ENCODE measurements at places on chromosomes 5 and 9. TPM values are rescaled to one million over a fixed set of nuclear protein-coding genes. Genes with fewer than 3 reads are reported as not detected.

DNA sequence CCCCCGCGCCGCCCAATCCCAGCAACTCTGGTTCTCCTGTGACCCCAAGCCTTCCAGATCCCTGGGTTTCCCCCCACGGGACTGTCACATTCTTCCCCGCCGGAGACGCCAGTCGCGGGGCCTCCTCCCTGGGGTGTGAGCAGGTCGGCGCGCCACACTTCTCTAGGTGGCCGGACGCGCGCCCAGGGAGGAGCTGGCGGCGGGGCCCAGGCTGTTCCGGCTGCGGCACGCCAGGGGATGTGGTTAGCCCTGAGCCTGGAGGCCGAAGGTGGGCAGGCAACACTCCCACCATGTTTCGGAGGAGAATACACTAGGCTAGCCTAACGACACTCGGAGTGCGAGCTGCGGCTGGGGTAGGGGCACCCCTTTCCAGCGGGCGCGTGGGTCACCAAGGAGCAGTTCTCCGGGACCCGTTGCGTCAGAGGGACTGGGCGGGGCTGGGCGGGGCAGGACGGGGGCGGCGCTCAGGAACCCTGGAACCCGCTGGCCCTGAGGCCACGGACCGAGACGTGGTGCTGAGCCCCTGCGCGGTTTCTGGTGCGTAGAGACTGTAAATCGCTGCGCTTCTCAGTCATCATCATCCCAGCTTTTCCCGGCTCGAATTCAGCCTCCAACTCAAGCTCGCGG, at the start of gene SLC27A6:
Gene SLC27A6, plus strand, starts transcription at position 478 of the 627 bp plus-strand sequence. CDS start 650 bp downstream, outside the sequence.
- no peak for DNase-seq

DNA sequence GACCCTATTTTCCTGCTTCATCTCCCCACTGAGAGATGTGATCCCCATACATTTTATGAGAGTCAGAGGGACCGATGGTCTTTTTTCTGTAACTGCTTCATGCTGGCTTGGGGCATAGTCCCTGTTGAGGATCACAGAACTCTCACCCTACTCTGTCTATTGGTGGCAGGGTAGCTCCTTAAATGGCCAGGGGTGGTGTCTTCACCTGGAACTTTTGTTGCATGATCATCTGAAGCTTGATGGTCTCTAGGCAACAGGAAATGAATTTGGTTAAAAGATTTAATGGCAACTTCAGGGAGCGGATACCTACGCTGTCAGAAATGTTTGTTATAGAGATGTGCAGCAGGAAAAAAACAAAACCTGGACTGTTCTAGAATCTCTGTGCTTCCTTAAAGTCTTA, 87.0 kb upstream of the GLIS3 start:
- DNase-seq = no peak

DNA sequence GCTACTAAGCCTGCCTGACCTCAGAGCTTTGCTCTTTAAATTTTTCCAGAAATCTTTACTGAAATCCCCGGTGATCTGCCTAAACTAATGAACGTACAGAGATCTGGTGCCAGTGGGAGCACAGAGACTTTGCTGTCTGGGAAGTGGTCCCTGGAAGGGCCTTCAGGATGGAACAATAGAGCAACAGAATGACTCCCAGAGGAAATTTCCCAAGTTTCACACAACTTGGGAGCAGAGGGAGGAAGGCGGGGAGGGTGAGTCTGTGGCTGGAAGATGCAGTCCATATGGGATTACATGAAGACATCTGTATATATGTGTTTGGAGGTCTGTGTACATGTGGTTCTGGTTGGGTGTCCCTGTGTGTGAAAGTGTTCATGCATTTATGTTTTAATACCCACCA, 638.3 kb downstream of the CCDC171 start:
- no peak for DNase-seq

DNA sequence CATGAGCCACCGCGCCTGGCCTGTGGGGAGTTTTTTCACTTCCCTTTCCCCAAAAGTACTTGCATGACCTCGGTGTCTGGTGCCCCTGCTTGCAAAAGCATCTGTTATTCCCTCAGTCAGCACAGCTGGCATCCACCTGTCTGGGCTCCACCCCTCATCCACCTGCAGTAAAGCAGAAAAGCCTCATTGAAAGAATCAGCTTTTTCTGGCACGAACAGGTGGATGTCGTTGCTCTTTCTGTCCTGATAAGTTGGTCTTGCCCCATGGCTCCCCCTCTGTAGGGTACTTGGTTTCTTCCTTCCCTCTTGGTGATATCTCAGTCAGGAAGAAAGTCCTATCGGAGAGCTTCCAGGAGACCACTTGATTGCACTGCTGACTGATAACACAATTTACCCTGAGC, 37.4 kb downstream of the WWC1 start:
- no peak for DNase-seq

- no peak for DNase-seq
These were observed 58.0 kb downstream of the RNF38 start for GRCh38 chr9:36341936-36342577.

DNA sequence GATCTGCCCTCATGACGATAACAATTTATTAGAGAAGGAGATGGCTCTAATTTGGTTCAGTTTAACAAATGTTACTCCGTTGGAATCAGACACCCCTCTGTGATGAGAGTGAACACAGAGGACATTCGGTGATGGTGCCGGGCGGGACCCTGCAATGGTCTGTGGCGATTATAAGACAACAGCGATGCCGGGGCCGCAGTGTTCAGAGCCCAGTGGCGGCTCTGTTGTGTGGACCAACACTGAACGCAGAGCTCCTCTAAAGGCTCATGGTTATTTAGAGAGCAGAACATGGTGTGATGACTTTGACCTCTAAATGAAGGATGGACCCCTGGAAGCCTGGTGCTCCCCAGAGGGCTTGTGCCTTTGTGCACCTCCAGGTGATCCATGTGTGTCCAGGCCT, 21.2 kb downstream of the UBE2QL1 start:
- no peak for DNase-seq

- no peak for DNase-seq
These were observed 477.1 kb downstream of the CAAP1 start for GRCh38 chr9:26415528-26415927.

DNA sequence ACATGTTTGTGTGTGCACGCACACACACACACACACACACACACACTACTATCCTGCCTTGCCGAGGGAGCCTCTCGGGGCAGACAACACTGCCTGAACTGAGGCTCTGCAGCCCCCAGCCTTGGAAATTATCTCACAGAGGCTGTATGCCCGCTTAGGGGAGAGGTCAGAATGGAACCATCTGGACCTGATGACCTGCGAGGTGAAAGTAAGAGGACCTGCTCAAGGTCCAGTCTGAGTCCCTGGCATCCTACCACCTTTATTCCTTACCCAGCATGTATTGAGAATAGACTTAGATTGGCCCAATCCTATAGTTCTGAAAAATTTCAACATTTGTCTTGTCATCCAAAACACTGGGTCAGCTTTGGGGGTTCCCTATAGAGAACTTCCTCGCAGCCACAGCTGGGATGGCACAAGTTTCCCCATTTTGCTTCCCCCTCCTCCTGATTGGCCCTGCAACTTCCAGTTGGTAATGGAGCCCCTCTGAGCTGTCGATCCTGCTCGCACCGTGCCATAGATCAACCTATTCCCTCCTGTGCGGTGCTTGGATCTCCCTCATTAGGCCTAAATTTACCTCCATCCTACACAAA, 10.2 kb downstream of the MVB12B start:
- no peak for DNase-seq

DNA sequence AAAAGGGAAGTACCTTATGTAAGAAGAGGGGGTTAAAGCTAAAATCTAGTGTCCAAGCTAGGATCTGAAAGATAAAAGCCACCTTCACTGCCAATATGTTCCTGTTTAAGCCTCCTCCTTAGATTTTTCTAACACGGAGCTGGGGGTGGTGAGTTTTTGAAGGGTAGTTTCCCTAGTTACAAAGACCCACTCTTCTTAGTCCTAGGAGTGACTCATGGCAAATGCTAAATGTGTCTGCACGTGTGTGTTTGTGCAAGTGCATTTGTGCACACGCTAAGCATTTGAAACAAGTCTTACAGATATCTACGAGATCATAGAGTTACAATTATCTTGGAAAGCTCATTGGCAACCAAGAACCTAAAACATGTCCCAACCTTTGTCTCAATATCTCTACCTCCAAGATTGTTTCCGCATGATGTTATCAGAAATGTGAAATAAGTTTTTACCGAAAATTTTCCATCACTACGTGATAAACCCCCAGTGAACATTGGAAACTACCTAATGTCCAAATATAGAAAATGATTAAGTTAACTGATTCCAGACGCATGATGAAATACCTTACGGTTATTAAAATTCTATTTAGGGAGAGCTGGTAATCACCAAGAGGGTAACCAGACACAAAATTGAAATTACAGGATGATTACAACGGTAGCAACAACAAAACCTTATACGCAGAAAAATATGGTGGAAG, 78.0 kb upstream of the HRH2 start:
- DNase-seq = no peak

DNA sequence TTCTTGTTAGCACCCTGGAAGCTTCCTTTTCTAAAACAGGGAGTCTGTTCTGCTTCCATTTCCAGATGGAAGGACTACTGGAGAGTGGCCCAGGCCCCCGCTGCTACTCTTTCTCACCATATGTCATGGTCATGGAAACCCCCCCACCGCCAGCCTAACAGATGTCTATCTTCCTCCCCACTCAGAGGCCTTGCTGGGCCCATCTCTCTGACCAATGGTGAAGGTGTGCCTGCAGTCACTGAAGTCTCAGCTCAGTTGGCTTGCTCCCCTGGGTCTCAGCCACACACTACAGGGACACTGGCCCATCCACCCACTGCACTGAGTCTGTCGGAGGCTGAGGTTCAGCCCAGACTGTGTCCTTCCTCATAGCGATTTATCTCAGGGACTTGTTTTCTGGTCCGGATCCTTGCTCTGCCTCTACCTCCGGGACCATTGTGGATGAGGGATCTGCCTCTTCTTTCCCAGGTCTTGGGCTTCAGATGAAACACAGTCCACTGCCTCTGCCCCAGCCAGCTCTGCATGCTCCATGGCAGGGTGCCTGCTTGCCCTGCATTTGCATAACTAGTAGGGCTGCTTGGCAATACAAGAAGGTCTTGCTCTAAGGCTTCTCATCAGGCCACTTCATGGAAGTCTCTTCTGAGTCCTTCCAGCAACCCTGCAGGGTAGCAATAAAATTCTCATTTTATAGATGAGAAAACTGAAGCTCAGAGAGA, 30.8 kb downstream of the GALNT12 start:
- DNase-seq = peak; percentile 89

- no peak for DNase-seq
These were observed 109.5 kb downstream of the SMIM23 start for GRCh38 chr5:171895081-171895480.

DNA sequence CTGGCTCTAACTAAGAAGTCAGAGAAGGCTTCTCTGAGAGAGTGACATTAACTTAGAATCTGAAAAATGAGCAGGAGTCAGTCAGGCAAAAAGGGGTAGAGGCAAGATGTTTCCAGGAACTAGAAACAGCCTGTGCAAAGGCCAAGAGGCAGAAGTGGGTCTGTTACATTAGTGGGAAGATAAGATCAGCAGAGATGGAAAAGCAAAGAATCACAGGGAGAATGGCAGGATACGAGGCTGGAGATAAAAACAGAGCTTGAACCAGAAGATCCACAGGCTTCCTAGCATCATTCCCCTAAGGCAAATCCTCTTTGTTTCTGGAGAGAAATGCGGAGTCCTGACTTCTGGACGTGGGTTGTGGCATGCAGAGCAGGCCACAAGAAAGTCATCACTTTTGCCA, 27.4 kb downstream of the ASTN2 start:
- no peak for DNase-seq

- no peak for DNase-seq
These were observed 110.4 kb upstream of the FAM174A start for GRCh38 chr5:100424787-100425186.

DNA sequence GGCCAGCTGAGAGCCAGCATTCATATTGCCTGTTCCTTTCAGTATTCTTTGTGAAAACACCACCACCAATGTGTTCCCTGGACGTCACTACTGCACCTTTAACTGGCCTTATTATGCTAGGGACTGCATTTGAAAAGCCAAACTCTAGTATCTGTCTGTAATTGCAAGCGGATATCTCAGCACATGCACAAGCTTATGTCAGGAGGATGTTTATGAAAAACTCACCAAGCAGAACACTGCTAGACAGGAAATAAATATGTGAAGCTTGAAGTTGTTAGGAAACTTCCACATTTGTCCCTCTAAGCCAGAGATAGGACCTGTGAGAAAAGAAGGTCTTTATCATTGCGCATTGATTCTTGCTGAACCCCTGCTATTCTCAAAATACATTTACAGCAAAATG, 135.4 kb upstream of the CCDC152 start:
- DNase-seq = no peak

The CXXC5 gene
- total RNA-seq = 135 TPM

The PCDHA4 gene
- total RNA-seq = 6.8 TPM

The PTGES gene
- total RNA-seq = 3.3 TPM

All from dorsolateral prefrontal cortex (tissue), 122 donors.